ENCODE measurements at places on chromosomes 3 and 15.

DNA sequence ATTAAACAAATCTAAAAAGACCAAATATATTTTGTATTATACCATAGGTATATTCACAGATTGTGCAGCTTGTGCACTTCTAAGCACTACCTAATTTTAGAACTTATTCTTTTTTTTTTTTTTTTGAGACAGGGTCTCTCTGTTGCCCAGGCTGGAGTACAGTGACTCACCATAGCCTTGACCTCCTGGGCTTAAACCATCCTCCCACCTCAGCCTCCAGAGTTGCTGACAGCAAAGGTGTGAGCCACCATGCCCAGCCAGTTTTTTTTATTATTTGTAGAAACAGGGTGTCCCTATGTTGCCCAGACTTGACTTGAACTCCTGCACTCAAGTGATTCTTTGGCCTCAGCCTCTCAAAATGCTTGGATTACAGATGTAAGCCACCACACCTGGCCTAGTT is 11.9 kb upstream of the TKT start:
- no peak for DNase-seq

- DNase-seq = no peak
Observed at GRCh38 chr15:69585937-69586336, 133.3 kb downstream of the RPLP1 start.

DNA sequence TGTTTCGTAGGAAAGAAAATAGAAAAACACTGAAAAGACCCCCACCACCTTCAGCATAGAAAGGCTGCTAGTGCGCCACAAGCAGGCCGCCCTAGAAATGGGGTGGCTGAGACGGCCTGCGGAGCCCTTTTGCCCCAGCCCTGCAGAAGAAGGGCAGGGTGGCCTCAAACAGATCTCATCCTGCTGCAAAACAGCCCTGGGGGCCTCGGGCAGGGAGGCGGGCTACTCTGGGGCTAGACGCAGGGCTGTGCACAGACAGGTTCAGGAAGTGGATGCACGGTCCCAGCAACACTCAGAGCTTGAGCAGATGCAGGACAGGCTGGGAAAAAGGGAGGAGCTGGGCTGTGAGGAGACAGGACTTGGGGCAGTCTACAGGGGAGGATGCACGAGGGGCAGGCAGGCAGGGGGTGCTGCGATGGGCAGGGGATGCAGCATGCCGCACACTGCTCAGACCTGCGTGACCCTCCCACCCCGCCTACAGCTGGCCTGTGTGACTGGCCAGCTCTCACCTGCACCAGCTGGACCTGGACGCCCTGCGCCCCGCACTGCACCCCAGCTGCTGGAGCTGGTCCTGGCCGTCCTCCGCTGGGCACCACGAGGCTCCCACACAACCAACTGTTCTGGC is 34.3 kb downstream of the ZXDC start:
- no peak for DNase-seq

- DNase-seq = no peak
Observed at GRCh38 chr3:112848196-112848595, 1.5 kb upstream of the CD200R1L start.

GRCh38 chr15:88477126-88477525 is 9.6 kb downstream of the MRPS11 start:
- no peak for DNase-seq
